H7 (cell line): ENCODE measurements at places on chromosomes 3 and 15. TPM values are rescaled to one million over a fixed set of nuclear protein-coding genes. Genes with fewer than 3 reads are reported as not detected.

- DNase-seq: no peak
Observed at GRCh38 chr3:133997871-133998635, 31.7 kb downstream of the SLCO2A1 start.

GRCh38 chr3:128814519-128815317 lies 64.7 kb upstream of the ACAD9 start:
- DNase-seq: no peak

TRIM71 gene
- total RNA-seq: 105 and 151 TPM in 2 replicates

SLC35A5 gene
- total RNA-seq: 44.4 and 51.5 TPM in 2 replicates

GRCh38 chr3:184543843-184544512 lies 17.6 kb upstream of the EPHB3 start:
- DNase-seq: peak; percentile 90

- DNase-seq: peak; percentile 75
Observed at GRCh38 chr3:133896002-133896761, 500 bp upstream of the RAB6B start.

DNA sequence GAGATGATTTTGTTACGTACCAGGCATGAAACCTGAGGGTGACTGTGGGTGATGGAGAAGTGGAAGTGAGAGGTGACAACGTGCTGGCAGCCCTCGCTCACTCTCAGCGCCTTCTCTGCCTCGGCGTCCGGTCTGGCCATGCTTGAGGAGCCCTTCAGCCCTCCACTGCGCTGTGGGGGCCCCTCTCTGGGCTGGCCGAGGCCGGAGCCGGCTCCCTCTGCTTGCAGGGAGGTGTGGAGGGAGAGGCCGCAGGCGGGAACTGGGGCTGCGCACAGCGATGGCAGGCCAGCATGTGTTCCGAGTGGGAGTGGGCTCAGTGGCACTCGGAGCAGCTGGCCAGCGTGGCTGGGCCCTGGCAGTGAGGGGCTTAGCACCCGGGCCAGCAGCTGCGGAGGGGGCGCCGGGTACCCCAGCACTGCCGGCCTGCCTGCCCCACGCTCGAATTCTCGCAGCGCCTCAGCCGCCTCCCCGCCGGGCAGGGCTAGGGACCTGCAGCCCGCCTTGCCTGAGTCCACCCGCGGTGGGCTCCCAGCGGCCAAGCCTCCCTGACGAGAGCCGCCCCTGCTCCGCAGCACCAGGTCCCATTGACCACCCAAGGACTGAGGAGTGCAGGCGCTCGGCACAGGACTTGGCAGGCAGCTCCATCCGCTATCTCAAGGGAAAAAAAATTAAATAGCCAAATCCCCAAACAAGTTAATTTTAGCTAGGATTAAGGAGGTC lies 29.7 kb upstream of the MYRIP start:
- DNase-seq: peak; percentile 8

DNA sequence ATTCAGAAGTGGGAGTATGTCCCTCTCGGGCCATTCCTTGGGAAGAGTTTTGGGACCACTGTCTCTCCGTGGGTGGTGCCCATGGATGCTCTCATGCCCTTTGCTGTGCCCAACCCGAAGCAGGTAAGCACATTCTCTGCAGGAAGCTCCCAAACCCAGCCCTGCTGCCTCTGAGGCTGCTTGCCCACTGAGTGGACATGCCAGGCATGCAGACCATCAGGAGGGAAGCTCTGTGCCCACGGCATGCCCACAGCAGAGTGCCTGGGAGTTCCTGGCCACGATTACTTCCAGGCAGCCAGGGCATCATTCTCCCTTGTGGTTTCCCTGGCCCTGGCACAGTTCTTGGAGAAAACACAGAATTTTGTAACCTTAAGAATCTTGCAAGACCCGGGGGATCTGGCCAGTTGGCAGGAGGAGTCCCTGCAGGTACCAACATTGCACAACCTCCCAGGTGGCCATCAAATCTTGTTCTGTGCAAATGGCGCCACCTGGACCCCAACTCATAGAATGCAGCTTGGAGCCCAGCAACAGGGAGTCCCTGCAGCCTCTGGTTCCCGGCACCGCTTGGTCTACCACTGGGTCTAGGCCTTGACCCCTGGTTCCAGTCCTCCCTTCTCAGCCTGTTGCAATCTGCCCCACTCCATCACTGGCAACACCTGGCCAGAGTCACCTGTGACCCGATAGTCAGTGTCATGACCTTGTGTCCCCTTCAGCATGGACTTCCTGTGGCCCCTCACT lies 20.4 kb downstream of the FAH start:
- peak; percentile 87 for DNase-seq

CRABP1 gene
- 744 and 864 TPM in 2 replicates for total RNA-seq

DNA sequence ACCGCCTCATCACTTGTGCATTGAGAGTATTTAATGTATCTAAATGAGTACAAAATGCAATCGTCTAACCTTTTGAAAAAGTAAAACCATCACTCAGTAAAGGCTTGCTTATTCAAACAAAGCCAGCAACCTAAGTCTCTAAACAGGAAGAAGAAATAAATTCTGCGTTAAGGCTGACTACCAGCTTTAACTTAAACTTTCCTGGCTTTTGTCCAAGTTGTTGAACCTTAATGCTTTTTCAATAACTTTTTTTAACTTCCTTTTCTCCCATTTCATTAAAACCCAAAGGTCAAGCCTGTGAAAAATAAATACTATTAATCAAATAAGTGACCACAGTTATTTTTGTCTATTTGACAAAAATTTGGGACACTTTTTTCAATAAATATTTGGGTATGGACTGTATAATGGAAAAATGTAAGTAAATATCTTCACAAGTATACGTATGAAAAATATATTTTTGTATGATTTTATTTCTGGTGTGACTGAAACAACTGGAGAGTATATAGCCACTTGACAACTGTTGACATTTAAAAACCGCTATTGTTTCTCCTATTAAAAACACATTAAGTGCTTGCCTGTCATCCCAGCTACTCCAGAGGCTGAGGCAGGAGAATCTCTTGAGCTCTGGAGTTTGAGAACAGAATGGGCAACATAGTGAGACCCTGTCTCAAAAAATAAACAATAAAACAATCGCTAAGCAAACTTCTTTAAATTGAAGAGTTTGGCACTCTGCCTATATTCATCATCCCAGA lies 2.9 kb downstream of the KLHL24 start:
- no peak for DNase-seq

GRCh38 chr3:51710631-51711351 lies 3.9 kb downstream of the GRM2 start:
- DNase-seq: peak; percentile 88

DNA sequence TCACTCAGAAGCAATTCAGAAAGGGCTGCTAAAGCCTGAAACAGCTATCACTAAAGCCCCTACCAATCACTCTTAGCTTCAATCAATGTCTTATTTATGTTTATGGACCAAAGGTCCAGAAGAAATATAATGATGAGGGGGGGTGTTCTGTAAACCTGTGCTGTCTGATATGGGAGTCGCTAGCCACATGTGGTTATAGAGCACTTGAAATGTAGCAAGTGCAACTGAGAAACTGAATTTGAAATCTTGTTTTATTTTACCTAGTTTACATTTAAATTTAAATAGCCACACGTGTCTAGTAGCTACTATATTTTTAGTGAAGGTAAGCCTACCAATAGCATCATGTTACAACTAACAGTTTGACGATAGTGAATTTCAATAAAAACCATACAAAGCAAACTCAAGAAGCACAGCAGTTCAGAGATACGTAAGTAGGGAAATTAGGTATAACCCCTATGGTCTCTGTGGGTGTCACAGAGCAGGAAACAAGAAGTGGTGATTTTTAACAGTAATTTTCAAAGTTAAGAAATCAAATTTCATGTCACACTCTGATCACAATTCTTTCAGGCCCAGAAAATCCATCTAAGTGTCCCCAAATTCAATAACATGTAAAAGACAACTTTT lies 3.6 kb downstream of the POU1F1 start:
- DNase-seq: no peak

- DNase-seq: no peak
Observed at GRCh38 chr15:41309226-41309905, 23.0 kb downstream of the OIP5 start.

TPM1 gene
- total RNA-seq: 274 and 292 TPM in 2 replicates

- no peak for DNase-seq
Observed at GRCh38 chr15:41574158-41574557, 15.1 kb downstream of the TYRO3 start.

SYNPR gene
- total RNA-seq: 0.24 and 1.4 TPM in 2 replicates

RMDN3 gene
- 9.6 and 14.2 TPM in 2 replicates for total RNA-seq

TF gene
- total RNA-seq: under 0.01 TPM in 1 of 2 replicates, not detected in the other

- no peak for DNase-seq
Observed at GRCh38 chr15:85457392-85457968, 77.1 kb downstream of the AKAP13 start.

CHMP2B gene
- 31.2 and 38.4 TPM in 2 replicates for total RNA-seq

CRYBG3 gene
- total RNA-seq: 3.7 and 5.7 TPM in 2 replicates

GRCh38 chr3:47194994-47195393 lies 31.1 kb upstream of the SETD2 start:
- no peak for DNase-seq

KLHL40 gene
- not detected in 2 replicates for total RNA-seq

GRCh38 chr15:67172172-67172571 lies 82.3 kb downstream of the AAGAB start:
- DNase-seq: no peak

FAM174B gene
- total RNA-seq: 16.8 and 26.8 TPM in 2 replicates

GRCh38 chr3:13012221-13012691 lies 61.0 kb downstream of the IQSEC1 start:
- no peak for DNase-seq

- no peak for DNase-seq
Observed at GRCh38 chr3:100467133-100467532, 25.3 kb upstream of the TMEM45A start.

- DNase-seq: no peak
Observed at GRCh38 chr15:70947351-70948335, 55.0 kb downstream of the LRRC49 start.

SIAH2 gene
- 35.8 and 54.8 TPM in 2 replicates for total RNA-seq

LTK gene
- 0.07 and 0.15 TPM in 2 replicates for total RNA-seq

FEZF2 gene
- 0.14 TPM in 1 of 2 replicates, not detected in the other for total RNA-seq
